ENCODE measurements at places on chromosomes 7 and 10.

- no peak for DNase-seq
Observed at GRCh38 chr10:47123716-47124288, 176.2 kb upstream of the GDF10 start.

DNA sequence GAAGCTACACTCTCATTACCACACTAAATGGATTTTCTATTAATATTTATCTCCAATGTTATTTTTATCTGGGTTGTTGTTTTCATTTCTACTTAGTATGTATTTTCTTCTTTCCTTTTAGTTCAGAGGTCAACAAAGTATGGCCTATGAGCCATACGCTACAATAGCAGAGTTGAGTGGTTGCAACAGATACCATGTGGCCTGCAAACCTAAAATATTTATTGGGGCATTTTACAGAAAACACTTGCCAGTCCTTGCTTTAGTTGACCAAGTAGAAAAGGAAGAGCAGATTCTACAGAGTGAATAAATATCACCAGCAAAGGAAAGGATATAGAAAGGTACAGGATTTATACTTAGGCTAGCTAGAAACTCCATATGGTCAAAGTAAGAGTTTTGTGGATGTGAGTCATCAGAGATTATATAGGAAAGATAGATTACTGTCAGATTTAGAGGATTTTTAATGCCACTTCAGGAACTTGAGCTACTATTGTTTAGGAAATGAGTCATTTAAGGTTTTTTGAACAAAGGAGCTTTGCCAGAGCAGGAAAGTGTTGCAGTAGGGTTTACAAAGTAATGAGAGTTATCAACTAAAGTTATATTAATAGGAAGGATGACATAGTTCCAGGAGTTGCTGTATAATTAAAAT lies 323.3 kb upstream of the KAT6B start:
- DNase-seq, result no peak

- DNase-seq, result no peak
Observed at GRCh38 chr10:32169556-32169955, 113.3 kb upstream of the KIF5B start.

DNA sequence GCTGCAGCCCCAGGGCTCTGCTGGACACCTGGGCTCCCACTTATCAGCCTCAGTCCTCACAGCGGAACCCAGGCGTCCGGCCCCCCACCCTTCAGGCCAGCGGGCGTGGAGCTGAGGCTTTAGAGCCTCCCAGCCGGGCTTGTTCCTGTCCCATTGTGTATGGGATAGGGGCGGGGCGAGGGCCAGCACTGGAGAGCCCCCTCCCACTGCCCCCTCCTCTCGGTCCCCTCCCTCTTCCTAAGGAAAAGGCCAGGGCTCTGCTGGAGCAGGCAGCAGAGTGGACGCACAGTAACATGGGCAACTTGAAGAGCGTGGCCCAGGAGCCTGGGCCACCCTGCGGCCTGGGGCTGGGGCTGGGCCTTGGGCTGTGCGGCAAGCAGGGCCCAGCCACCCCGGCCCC lies 2.7 kb downstream of the NOS3 start:
- no peak for DNase-seq

GRCh38 chr10:29181936-29182335 lies 106.9 kb upstream of the LYZL1 start:
- DNase-seq, result no peak

GRCh38 chr7:106841896-106842390 lies 23.1 kb upstream of the PIK3CG start:
- no peak for DNase-seq

DNA sequence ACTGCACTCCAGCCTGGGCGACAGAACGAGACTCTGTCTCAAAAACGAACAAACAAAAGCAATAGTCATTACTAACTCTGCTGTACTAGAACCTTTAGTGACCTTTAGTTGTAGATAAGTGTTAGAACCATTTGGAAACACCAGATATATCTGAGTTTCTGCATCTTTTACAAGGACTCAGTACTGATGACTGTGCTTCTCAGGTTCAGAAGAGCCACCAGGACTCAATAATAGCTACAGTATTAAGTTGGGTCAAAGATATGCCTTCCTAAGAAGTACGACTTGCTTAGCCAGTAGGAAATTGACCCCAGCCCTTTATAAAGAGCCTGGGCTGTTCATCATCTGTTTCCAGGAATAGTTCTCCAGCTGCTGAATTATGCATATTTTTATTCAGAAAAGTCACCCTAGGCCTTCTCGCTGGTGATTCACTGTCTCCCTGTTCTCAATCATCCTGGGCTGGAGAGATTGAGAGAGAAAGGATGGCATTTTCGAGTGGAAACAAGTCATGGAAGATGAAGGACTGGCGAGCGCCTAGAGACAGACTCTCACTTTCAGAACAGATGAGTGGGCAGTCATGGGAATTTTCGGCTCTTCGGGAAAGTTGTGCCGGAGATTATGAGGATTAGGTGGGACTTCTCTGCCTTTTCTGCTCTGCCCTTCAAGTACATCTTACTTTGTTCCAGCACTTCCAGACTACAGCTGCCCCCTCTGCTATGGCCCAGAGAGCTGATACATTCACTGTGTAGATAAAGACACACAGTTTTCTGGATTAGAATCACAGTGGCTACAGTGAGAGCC lies 316.1 kb downstream of the CCDC3 start:
- DNase-seq, result no peak

GRCh38 chr7:15688279-15688626 lies 1.8 kb upstream of the MEOX2 start:
- no peak for DNase-seq

DNA sequence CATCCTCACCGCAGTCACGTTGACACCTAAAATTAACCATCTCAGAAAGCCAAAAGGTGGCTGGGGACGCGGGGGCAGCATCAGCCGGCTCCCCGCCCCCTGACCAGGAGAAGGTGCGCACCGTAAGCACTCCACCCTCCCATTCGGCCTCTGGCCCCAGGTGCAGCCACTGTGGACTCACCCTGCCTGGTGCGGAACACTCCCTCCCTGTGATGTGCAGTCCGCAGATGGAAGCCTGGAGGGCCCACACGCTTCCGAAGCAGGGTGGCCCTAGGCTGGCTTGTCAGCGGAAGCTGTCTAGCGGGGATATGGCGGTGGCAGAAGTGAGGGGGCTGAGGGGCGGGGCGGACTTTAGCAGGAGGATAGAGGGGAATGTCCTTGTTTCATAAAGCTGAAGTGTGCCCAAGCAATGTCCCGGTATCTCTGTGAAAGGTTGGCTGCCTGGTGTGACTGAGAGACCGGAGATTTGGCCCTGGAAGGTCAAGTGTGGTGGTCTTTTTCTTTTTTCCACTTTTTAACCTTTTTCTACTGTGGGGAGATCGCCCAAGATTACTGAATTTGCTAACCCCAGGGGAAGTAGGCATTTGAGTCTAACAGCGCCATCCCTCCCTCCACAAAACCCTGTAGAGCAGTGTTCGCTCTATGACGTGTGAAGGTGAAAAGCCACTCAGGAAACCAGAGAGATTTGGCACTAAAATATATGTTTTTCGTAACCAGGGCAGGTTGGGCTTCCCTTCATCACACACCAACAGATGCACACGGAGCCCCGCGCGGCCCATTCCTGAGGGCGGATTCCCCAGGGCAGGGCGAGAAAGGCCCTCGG lies 74.7 kb downstream of the CXCL12 start:
- no peak for DNase-seq

- DNase-seq, result no peak
Observed at GRCh38 chr7:134662166-134662870, 15.7 kb downstream of the BPGM start.

Measured in smooth muscle cell of the brain vasculature (primary cell).